ENCODE measurements at places on chromosomes 1 and 21. TPM values are rescaled to one million over a fixed set of nuclear protein-coding genes. Genes with fewer than 3 reads are reported as not detected.

HES5 gene
- 0.31 TPM for total RNA-seq

NLRP3 gene
- 7.0 TPM for total RNA-seq

TLR5 gene
- 0.08 TPM for total RNA-seq

OR2L3 gene
- not detected for total RNA-seq

ABCD3 gene
- 28.4 TPM for total RNA-seq

SYPL2 gene
- total RNA-seq, result not detected

EFNA3 gene
- total RNA-seq, result 3.2 TPM

DMRTA2 gene
- total RNA-seq, result not detected

PRKCZ gene
- 43.6 TPM for total RNA-seq

KRTAP19-1 gene
- not detected for total RNA-seq

SV2A gene
- total RNA-seq, result 1.3 TPM

MARK1 gene
- 7.1 TPM for total RNA-seq

RORC gene
- total RNA-seq, result 0.16 TPM

AVPR1B gene
- total RNA-seq, result not detected

CHODL gene
- total RNA-seq, result 0.08 TPM

LRRC71 gene
- not detected for total RNA-seq

KLHL12 gene
- 23.5 TPM for total RNA-seq

HNRNPR gene
- 50.4 TPM for total RNA-seq

TRNP1 gene
- total RNA-seq, result 94.1 TPM

HHAT gene
- total RNA-seq, result 1.4 TPM

All from hair follicular keratinocyte (primary cell).